ENCODE measurements at places on chromosomes 1 and 21.

DNA sequence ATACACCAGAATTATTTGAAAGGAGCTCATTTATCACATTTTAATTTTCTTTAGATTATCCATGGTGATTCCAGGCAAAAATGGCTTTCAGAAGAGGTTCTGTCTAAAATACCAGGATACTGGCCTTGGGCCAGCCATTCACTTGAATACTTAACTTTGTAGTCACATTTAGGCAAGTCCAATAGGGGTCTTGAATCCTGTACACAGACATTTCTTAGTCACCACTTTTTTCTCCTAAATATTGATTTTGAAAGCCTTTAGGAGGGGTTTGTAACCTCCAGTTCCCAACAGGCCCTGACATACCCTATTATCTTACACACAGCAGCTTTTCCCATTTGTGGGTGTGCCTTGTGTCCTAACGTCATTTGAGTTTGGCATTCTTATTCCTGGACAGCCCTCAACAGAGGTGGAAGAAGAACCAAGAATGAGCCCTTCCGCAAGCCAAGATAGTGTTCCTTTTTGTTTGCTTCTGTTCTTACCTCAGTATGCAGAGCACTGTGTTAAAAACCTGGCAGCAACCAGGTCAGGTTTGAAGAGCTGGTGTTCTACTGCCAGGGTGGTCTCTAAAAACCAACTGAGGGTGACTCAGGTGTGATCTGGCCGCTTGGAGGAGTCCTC lies 19.5 kb downstream of the MAP3K7CL start:
- no peaks in the 10 kb centered on the region for H3K4me1 ChIP-seq
- no peak overlapping the region for H3K4me3 ChIP-seq

- H3K36me3 ChIP-seq = peaks cover 4% of the 10 kb centered on the region
- H3K27ac ChIP-seq = peak overlapping the region; percentile 2
- no peaks in the 10 kb centered on the region for H3K27me3 ChIP-seq
These were observed 43.1 kb downstream of the SCP2 start for GRCh38 chr1:52970149-52970548.

- no peak overlapping the region for H3K27ac ChIP-seq
- no peak overlapping the region for H3K4me3 ChIP-seq
- H3K4me1 ChIP-seq = peaks cover 19% of the 10 kb centered on the region
- peaks cover 73% of the 10 kb centered on the region for H3K27me3 ChIP-seq
- DNase-seq = no peak
These were observed 83.2 kb upstream of the RHOU start for GRCh38 chr1:228652116-228652515.

DNA sequence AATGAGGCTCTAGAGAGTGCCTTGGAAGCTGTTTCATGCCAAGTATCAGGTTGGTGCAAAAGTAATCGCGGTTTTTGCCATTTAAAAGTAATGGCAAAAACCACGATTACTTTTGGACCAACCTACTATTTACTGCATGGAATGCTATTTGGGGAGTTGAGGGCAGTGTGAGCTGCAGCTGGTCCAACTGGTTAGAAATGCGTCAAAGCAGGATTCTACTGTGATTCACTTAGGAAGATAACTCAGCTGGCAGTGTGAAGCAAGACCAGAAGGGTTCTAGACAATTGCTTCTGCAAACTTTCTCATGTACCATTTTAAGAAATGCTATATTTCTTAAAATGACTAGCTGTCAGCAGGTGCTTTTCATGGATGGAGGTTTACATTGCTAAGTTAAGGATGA lies 21.2 kb upstream of the PLA2G2C start:
- DNase-seq = no peak
- H3K27me3 ChIP-seq = peaks cover 53% of the 10 kb centered on the region
- no peak overlapping the region for H3K4me3 ChIP-seq
- no peaks in the 10 kb centered on the region for H3K4me1 ChIP-seq
- peaks cover 2% of the 10 kb centered on the region for H3K36me3 ChIP-seq

DNA sequence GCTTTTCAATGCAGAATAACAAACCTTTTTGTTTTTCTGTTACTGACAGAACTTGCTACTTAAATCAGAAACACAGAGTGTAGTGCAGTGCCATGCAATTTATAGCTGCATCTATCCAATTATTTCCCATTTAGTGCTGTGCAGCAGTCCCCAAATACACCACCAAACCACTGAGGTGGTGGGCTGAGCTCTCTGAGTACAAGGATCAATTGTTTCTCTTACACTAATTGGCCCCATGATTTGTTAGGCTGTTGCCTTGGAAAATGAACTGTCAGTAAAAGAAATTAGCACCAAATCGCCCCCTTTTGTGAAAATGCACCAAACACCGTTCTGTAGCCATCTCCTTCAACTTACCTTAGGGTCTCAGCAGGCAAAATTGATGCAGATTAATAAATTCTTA lies 118.9 kb upstream of the C8B start:
- H3K4me1 ChIP-seq = no peaks in the 10 kb centered on the region
- no peaks in the 10 kb centered on the region for H3K36me3 ChIP-seq
- no peak overlapping the region for H3K4me3 ChIP-seq
- peaks cover 8% of the 10 kb centered on the region for H3K27me3 ChIP-seq
- no peak overlapping the region for H3K27ac ChIP-seq
- no peak for DNase-seq

- DNase-seq = no peak
- H3K27me3 ChIP-seq = peaks cover 9% of the 10 kb centered on the region
- no peaks in the 10 kb centered on the region for H3K4me1 ChIP-seq
These were observed 43.2 kb downstream of the PRRX1 start for GRCh38 chr1:170707117-170707516.

GRCh38 chr1:18322368-18323032 lies 158.2 kb upstream of the KLHDC7A start:
- H3K4me3 ChIP-seq = no peak overlapping the region
- DNase-seq = no peak
- H3K27ac ChIP-seq = no peak overlapping the region
- no peaks in the 10 kb centered on the region for H3K36me3 ChIP-seq
- H3K4me1 ChIP-seq = no peaks in the 10 kb centered on the region
- peaks cover 47% of the 10 kb centered on the region for H3K27me3 ChIP-seq

DNA sequence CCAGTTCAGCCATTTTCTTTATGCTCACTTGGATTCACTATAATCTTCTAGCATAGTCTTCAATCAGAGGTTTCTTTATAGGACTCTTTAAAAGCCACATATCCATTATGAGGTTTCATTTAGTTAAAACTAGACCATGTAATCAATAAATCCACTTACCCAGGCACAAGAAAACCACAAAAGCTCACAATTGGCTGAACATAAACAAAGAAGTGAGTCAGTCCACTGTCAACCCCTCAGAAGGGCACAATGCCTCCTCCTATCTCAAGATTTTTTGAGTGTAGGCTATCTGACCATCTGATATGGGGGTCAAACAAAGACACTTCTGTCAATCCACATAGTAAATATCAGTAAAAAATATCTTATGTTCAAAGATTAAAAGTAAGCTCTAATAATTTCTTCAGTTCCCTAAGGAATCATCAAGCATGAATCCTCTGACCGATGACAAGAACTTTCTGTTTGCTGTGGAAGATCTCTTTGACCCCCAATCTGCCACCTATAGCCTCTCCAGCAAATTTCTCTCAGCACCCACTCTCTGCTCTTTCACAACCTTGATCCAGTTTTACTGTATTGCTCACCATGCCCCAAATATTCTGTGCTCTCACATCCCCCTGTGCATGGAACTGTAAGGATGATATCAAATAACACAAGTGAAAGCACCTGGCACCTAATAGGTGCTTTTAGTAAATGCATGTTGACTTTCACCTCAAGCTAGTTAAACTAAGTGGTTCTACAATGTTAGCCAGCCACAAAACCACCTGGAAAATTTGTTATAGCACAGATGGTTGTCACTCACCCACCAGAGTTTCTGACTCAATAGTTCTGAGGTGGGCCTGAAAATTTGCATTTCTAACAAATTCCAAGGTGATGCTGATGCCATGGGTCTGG lies 16.7 kb downstream of the RAB3B start:
- no peak overlapping the region for H3K27ac ChIP-seq
- DNase-seq = no peak
- H3K36me3 ChIP-seq = no peaks in the 10 kb centered on the region
- no peak overlapping the region for H3K4me3 ChIP-seq
- no peaks in the 10 kb centered on the region for H3K4me1 ChIP-seq

DNA sequence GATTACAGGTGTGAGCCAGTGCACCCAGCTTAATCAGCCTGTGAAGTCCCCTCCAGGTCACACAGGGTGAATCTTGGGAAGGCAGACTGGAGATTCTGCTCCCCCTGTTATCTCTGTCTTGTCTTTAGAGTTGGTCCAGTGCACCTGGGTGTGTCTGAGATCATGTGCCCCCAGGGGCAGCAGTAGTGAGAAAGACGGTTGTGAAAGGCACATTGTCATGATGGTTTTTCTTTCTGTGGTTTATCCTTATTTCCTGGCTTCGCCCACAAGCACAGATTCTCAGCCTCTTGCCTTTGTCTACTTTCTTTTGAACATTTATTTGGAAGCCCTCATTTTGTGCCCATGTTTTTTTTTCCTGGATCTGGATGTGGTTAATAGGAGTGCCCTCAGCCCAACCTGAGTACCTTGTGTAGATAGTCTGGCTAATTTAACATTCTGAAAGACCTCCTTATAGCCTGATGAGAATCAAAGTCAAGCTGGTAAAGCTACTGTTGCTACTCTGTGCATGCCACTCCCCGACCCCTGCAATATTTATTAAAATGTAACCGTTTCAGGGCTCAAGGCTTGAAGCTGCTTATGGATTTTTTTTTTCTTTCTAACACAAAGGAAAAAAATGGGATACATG lies 23.7 kb downstream of the UCK2 start:
- no peak overlapping the region for H3K27ac ChIP-seq
- no peak overlapping the region for H3K4me3 ChIP-seq
- DNase-seq = no peak

DNA sequence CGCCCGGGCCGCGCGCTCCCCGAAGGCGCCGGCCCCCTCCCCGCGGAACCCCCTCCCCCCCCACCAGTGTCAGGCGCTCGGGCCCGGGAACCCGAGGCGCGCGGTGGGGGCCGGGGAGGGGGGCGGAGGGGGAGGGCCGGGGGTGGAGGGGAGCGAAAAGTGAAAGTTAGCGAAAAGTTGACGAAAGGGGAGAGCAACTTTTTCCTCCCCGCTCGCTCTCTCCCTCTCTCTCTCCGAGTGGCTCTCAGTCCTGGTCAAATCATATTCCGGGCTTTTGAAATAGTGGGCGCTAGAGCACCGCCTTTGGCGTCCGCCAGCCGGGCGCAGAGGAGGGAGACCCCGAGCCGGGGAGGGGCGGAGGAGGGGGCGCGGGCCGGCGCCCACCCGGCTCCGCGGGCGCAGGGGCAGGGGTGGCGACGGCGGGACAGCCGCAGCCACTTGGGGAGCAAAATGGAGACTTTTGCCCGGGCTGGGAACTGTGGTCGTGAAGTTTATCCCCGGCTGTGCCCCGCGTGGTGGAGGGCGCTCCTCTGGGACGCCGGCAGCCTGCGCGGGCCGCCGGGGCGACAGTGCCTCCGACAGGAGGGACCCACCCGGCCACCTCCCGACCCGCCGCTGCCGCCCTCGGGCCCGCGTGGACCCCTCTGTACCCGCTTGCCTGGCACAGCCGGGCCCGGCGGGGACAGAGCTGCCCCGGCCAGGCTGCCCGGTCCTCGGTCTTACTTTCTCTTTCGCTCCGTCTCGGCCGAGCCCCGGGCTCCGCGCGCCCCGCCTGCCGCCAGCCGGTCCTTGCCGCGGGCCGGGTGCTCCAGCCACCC lies 697 bp downstream of the PRDM16 start:
- no peaks in the 10 kb centered on the region for H3K4me1 ChIP-seq
- DNase-seq = no peak
- peaks cover 2% of the 10 kb centered on the region for H3K36me3 ChIP-seq
- H3K27ac ChIP-seq = no peak overlapping the region

- no peak for DNase-seq
- H3K36me3 ChIP-seq = peaks cover 2% of the 10 kb centered on the region
- H3K27ac ChIP-seq = no peak overlapping the region
- H3K27me3 ChIP-seq = peaks cover 20% of the 10 kb centered on the region
- no peak overlapping the region for H3K4me3 ChIP-seq
These were observed 142.6 kb upstream of the CXADR start for GRCh38 chr21:17370263-17370662.

- H3K4me3 ChIP-seq = no peak overlapping the region
- peaks cover 10% of the 10 kb centered on the region for H3K27me3 ChIP-seq
- DNase-seq = no peak
These were observed 54.1 kb downstream of the ENAH start for GRCh38 chr1:225598847-225599246.

DNA sequence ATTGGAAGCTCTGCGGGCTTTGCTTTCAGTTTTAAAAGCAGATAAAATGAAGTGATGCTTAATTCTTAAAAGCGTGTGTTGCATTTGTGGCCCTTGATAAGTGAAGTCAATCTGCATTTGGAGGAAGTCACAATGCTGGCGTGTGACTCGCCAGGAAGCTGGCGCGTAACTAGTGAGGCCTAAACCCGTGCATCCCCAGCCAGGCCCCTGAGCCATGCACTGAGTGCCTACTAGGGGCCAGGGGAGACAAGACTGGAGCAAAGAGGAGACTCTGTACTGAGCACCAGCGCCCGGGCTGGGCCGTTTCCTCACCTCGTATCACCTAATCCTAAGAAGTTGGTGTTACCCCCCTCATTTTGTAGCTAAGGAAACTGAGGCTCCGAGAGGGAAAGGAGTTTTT lies 4.6 kb upstream of the DDOST start:
- H3K27me3 ChIP-seq = no peaks in the 10 kb centered on the region
- DNase-seq = no peak
- peaks cover 9% of the 10 kb centered on the region for H3K36me3 ChIP-seq
- no peak overlapping the region for H3K4me3 ChIP-seq
- H3K4me1 ChIP-seq = peaks cover 21% of the 10 kb centered on the region

DNA sequence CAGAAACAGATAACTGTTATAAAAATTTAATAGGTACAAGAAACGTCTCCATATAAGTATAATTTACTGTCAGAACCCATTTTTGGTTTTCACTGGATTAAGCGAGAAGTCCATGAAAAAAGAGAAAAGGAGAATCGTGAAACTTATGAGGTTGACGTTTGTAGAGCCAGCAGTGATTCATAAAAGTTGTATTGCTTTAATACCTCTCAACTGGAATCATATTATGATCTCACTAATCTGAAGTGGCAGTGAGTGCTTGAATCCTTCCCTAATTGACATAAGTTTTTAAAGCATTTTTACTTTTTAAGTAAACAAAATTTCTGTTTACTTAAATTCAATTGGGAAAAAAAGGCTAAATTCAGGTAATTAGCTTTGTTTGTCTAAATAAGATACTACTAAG lies 315.3 kb downstream of the TPR start:
- H3K4me3 ChIP-seq = no peak overlapping the region
- no peaks in the 10 kb centered on the region for H3K4me1 ChIP-seq
- DNase-seq = no peak
- H3K27ac ChIP-seq = no peak overlapping the region
- no peaks in the 10 kb centered on the region for H3K27me3 ChIP-seq

GRCh38 chr1:67579623-67580394 lies 105.2 kb upstream of the GADD45A start:
- H3K4me3 ChIP-seq = no peak overlapping the region
- no peak overlapping the region for H3K27ac ChIP-seq
- H3K27me3 ChIP-seq = peaks cover 10% of the 10 kb centered on the region
- no peaks in the 10 kb centered on the region for H3K36me3 ChIP-seq
- H3K4me1 ChIP-seq = no peaks in the 10 kb centered on the region
- no peak for DNase-seq

Measured in central memory CD8-positive, alpha-beta T cell (primary cell).